ENCODE measurements at places on chromosomes 6 and 20.

- no peak for DNase-seq
Observed at GRCh38 chr6:35305117-35305516, 7.5 kb downstream of the DEF6 start.

DNA sequence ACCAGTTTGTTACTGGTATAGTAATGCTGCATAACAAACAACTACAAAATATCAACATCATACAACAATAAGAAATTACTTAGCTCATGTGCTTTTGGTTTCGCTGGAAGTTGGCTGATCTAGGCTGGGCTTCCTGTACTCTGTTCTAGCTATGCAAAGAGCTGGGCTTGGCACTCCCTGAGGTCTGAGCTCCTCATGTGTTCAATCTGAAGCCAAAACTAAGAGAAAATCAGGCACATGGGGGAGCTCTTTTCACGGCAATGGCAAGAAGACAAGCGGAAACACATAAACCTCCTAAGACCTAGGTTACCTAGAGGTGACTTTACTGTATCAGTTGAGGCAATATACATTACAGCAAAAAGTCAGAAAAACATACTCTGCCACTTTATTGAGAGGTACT lies 574.2 kb downstream of the KHDRBS2 start:
- DNase-seq = no peak

DNA sequence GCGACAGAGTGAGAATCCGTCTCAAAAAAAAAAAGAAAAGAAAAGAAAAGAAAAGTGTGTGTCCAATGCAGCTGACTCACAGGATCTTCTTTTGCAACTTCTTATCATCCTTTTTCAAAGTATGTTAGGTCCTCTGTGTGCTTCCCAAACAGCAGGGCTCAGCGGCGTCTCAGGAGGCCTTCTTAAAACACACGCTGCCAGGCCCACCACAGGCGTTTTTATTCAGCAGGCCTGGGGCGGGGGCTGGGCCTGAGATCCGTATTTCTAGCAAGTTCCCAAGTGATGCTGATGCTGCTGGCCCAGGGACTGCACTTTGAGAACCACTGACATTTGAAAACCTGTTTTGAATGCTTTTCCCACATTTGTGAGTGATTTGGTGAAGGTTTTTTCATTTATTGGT lies 57.1 kb downstream of the PSMG4 start:
- DNase-seq = no peak

GRCh38 chr6:54899986-54900385 lies 53.4 kb downstream of the FAM83B start:
- DNase-seq = no peak

DNA sequence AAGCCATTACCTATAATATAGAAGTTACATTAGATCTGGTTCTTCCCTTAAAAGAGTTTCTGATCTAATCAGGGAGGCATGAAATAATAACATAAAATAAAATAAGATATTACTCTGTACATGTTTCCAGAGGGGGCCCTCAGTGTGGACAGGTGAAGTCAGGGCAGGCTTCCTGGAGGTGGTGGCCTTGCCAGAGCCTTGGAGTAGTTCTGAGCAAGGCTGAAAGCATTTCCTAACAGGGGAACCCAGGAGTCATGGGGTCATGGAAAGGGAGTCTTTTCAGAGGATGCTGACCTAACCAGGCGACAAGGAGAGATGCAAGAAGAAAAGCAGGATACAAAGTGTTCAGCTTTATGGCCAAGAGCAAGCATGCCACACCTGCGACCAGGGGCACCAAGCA lies 471.3 kb upstream of the AGPAT4 start:
- DNase-seq = no peak

- no peak for DNase-seq
Observed at GRCh38 chr6:98828211-98828788, 6.1 kb upstream of the POU3F2 start.

DNA sequence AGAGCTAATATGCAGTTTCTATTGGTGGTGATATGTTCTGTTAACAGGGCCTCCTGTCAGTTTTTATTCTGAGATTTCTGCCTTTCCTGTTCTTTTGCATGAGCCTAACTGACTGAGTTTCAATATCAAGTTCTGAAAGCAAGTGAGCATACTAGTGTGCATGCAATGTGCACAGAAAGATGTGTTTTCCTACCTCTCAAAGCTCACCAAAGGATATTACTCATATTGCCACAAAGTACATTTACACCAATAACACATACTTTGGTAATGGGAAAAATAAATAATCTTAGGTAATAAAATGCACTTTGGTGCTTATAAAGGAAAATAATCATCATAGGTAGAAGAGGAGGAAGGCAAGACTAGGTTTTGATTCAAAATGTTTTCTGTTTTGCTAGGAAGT lies 195.0 kb downstream of the KHDC1L start:
- DNase-seq = no peak

DNA sequence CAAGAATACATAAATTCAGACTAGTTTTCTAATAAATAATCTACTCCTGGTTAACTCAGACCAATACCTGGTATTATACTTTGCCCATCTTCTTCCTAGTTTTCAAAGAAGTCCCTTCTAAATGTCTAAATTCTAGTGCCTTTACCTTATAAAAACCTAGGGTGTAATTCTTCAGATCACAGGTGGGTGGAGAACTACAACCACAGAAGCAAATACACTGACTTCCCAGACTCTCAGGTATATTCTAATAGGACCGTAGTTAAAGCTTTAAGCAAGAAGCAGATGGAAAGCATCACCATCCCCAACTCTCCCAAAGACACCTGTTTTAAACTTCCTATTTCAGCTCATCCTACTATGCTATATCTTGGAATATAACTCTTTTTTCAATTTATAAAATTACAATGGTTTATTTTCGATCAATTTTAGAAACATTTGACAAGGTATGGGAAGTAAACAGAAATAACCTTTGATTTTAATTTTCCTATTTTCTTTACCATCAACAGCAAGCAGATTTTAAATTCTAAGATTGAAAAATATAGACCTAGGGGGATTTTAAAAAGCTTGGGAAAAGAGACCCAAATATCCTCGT lies 15.8 kb downstream of the MAN1A1 start:
- DNase-seq = no peak
